Effector CD4-positive, alpha-beta T cell (primary cell): ENCODE measurements at places on chromosomes 1 and 21.
A peak's percentile ranks its signal among the peaks of the same experiment; 100 is the strongest.

DNA sequence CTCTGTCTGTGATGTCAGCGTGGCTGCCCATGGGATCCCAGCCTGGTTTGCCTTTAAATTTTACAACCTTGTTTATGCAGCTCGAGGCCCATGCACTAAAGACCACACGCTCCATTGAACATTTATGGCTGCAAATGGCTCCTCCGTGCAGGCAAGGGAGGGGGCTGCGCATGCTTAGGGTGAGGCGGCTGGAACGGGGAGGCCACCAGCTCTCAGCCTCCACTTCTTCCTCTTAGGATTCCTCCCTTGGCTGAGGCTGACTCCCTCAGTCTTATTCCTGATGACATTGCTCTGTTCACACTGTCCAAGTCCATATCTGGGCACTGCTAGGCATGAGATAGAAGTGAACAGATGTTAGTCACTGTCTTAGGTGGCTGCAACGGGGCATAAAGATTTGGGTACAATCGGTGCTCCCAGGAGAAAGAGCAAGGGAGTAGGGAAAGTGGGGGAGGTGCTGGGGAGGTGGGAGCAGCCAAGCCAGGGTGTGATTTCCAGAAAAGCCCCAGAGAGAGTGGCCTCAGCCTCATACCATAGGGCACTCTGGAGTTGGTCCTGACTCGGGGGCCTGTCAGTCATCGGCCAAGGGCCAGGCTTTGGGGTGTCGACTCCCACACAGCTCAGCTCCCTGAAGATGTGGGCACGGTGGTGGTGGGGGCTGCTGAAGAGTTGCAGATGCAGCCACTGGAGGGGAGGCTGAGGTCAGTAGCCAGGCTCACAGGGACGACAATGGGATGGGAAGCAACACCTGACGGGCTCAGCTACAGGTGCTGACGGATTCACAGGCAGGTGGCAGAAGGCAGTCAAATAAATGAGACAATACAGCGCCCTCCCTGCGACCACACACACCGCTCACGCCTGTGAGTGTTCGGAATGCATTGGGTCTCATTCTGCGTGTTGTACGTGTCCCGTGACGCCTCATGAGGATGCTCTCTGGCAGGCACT lies 37.3 kb upstream of the ACTL8 start:
- DNase-seq: no peak

DNA sequence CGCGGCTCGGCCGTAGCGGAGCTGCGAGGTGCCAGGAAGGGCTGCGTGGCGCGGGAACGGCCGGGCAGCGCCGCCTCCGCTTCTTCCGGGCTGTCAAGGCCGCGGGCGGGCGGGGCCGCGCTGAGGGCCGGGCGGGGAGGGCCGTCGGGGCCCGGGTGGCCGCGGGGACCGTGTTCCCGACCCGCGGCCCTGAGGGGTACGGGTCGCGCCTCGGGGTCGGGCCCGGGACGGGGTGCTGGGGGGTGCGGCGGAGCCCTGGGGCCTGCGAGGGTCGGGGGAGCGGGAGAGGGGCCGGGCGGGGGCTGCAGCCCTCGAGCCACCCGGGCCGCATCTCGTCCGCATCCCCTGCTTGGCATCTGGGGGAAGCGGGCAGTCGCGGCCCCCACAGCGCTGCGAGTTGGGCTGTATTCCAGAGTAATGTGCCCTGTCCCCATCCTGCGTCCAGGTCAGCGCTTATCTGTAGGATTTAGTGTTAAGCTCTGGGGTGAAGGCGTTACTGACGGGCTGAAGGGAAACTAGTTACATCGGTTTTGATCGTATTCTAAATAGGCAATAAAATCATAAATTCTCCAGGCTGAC lies 379 bp downstream of the RER1 start:
- DNase-seq: no peak

DNA sequence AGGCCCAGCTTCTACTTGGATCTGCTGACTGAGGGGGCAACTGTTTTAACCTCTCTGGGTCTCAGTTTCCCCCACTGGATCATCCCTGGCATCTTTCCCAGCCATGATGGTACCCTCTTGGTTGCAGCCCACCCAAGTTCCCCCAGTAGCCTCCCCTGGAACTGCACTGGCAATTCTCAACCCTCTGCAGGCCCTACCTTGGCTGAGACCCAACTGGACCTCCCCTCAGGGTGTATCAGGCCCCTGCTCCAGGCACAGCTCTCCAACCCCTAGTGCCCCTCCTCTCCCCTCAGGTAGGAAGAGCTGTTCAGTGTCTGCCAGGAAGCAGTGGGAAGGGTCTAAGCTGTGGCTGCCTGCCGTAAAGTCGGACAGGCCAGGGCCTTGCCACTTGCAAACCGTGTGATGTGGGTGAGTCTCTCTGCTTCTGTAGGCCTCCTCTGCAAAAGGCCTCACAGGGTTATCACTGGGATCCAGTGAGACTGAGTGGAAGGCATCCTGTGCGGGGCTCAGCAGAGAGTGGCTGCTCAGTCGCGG lies 32.1 kb downstream of the RHBG start:
- DNase-seq: no peak

GRCh38 chr1:181257117-181257516 lies 168.6 kb downstream of the IER5 start:
- no peak for DNase-seq

DNA sequence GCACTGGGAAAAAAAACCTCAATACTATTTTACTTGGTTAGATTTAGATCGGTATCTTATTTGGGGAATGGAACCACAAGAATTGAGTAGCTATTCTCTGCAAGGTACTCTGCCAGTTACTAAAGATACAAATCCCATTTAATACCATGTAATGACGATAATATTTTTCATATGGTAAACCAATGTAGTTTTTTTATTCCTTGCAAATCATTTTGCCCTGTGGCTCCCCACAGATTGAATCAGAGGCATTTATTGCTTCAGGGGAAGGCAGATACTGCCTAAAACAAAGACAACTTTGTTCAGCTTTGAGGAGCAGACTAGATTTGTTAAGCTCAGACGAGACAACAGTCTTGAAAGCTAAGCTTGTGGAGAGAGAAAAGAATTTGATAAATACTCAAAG lies 226.7 kb upstream of the RUNX1 start:
- no peak for DNase-seq

DNA sequence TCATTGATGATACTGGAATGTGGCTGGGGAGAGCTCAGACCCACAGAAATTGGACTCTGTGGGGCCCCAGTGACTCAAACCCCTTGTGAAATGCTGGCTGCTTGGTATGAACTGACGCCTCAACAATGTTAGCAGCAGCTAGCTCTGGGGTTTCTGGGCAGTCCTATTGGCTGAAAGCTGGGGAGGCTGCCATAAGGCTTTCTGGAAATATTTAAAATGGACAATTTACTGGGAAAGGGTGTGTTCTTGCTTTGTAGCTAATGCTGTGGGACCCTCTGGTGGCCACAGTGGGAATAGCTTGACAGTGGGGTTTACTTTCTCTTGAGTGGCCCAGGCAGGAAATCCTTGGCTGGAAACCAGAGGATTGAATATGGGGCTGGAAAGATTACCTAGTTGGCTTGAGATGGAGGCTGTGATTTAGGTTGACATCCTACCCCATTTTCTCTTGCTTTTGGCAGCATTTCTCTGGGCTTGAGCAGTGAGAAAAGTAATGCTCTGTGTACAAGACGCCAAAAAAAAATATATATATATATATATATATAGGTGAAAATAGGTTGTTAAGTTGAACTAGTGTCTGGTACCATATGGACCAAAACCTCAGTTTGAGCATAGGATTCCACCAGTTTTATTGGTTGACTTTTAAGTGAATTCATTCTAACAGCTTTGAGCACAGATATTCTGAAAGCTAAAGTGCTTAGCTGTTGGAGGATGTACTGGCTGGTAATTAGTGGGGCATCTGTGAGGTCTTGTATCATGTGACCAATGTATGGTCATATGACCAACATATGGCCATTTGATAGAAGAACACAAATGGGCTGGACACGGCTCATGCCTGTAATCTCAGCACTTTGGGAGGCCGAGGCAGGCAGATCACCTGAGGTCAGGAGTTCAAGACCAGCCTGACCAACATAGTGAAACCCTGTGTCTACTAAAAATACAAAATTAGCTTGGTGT lies 8.2 kb upstream of the S100A10 start:
- peak; percentile 65 for DNase-seq

DNA sequence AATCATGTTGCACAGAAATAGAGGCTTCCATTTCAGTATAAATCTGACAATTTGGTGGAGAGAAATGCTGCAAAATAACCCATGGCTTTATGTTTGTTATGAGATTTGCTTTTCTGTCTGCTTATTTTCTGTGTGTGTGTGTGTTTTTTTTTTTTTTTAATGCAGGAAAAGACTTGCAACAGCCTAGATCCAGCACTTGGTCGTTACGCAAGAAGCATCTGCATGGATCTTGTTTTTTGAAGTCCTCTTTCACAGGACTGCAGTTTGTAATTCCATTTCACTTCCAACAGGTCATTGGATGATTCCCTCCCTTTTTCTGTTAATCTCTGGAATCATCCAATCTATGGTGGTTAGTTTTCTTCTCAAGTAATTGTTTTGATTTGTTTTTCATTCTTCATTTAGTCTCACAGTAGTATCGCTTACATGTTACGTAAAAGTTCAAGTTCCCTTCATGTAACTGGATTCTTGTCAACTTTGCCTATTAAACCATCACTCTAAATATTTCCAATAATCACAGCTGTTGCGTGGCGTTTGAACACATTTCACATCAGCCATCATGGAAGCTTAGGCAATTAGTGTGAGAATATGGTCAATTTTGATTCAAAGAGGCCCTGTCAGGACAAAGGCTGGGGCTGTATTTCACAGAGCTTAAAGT lies 312.9 kb downstream of the NFIA start:
- no peak for DNase-seq

DNA sequence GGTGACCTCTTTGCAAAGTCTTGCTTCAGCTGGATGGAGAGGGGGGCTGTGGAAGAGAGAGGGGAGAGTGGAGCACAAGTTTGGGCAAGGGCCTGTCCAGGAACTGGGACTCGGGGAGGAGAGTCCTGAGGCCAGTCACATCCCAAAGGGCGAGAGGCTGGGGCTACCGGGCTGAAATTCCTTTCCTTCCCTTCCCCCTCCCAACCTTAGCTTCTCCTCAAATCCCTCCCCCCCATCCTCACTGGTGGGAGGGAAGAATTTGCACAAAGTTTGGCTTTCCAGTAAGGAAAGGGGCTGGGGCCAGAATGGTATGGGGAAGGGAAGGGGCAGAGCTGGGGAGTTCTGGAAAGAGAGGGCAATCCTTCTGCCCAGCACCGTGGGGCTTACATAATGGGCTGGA lies 854 bp downstream of the CNTN2 start:
- no peak for DNase-seq
